ENCODE measurements at places on chromosomes 6 and 20.

DNA sequence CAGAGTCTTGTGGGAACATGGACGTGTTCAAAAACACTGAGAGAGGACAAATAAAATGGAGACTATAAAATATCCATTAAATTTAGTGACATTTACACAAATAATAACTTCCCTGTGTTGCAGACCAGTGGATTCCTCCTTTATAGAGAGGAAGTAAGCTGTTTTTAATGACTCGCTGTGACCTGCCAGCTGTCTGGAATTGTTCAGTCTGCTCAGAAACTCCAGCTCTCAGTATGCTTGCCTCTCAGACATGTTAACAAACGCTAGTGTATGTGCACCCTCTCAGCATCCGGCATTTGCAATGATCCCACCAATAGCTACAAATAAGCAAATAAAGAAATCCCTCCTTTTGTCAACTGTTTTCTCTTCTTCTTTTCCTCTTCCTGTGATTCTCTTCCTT, 158.0 kb upstream of the TCF21 start:
- DNase-seq = no peak

- no peak for DNase-seq
These were observed 13.2 kb downstream of the FAM229B start for GRCh38 chr6:112100561-112100960.

- no peak for DNase-seq
These were observed 603 bp downstream of the TASP1 start for GRCh38 chr20:13638162-13638495.

DNA sequence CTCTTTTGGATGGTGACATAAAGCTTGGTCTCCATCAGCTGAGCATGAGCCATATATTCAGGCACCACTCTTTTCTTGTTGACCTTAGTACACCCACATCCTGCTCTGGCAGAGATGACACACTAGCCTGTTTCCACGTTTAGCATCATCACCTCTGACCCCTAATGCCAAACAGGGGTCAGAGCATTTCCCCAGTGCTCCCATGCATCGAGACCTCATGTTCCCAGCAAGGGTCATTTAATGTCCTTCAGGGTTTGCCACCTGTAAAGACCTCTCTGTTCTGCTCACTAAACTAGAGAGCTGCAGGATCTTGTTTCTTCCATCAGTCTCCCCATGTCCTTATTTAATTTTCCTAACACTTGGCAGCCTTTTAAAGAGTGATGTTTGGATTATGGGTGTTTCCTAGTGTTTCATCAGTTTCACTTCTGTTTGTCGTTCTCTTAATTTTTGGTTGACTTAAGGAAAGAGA, 97.5 kb downstream of the AIG1 start:
- no peak for DNase-seq

DNA sequence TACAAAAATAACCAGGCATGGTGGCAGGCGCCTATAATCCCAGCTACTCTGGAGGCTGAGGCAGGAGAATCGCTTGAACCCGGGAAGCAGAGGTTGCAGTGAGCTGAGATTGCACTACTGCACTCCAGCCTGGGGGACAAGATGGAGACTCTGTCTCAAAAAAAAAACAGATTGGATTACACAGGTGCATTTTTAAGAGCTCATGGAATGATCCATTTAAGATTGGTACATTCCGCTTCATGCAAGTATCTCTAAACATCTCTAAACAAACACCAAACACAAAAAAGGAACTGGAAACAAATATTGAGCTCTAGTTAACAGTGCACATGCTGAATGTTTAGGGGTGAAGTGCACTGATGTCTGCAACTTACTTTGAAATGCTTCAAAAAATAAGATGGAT, 154.3 kb downstream of the GRM4 start:
- DNase-seq = no peak

GRCh38 chr6:133290930-133291329, 49.8 kb downstream of the EYA4 start:
- no peak for DNase-seq

GRCh38 chr6:45487645-45488044, 109.9 kb upstream of the SUPT3H start:
- DNase-seq = no peak

GRCh38 chr6:88477413-88477812, 311.3 kb upstream of the CNR1 start:
- no peak for DNase-seq

GRCh38 chr20:576156-576555, 32.6 kb upstream of the CSNK2A1 start:
- no peak for DNase-seq

- no peak for DNase-seq
These were observed 50.8 kb upstream of the SPTLC3 start for GRCh38 chr20:12957968-12958367.

DNA sequence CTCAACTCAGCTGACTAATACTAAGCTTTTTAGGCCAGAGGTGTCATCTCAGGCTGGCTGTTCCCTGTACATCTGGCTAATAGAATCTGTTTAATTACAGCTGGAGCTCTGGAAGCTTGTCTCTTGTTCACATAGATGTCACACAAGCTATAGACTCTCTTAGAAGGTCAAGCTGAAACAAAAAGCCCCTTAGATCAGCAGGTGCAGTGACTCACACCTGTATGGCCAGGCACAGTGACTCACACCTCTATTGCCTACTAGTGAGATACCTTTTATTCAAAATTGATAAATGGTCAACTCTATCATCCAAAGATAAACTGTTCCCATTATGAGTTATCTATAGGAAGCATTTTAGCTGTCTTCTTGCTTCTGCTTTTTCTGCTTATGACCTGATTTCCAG, 29.9 kb upstream of the MTHFD1L start:
- DNase-seq = no peak

- no peak for DNase-seq
These were observed 91.7 kb downstream of the SLC2A10 start for GRCh38 chr20:46801003-46801702.

GRCh38 chr6:96789871-96790270, 47.4 kb downstream of the GPR63 start:
- no peak for DNase-seq

GRCh38 chr6:154849475-154849874, 116.3 kb downstream of the SCAF8 start:
- DNase-seq = no peak

- DNase-seq = no peak
These were observed 63.2 kb upstream of the TIAM2 start for GRCh38 chr6:154931711-154932424.

DNA sequence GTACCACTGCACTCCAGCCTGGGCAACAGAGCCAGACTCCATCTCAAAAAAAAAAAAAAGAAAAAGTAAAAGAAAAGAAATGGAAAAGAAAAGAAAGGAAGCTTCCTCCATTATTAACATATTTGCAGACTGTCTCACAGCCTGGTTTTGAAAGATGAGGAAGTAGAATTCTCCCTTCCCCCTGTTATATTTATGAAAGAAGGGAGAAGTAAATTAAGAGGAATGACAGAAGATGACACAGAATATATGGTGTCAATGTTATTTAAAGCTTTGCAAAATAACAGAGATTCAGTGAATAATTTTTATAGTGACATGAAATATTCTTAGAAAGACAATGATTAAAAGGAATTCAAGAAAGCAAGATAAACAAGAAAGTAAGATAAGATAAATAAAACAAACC, 83.7 kb upstream of the PRSS16 start:
- DNase-seq = no peak

DNA sequence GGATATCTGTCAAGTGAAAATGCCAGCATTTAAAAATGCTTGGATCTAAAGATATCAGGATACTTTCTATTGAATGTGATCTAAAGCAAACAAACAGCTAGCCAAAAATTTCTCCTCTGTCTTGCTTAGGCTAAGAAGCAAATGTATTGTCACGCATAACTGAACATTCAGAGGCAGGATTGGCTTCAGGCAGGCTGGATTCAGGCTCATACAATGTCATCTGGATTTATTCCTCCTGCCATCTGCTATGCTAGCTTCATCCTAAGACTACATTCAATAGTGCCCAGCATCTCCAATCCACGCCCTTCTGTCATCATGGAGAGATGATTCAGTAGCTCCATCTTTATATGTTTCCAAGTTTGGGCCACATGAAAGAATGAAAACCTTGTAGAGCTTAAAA, 27.1 kb downstream of the PFDN4 start:
- no peak for DNase-seq

Measured in globus pallidus (tissue), 1 donor.